ENCODE measurements at places on chromosomes 3 and 15. TPM values are rescaled to one million over a fixed set of nuclear protein-coding genes. Genes with fewer than 3 reads are reported as not detected.

DNA sequence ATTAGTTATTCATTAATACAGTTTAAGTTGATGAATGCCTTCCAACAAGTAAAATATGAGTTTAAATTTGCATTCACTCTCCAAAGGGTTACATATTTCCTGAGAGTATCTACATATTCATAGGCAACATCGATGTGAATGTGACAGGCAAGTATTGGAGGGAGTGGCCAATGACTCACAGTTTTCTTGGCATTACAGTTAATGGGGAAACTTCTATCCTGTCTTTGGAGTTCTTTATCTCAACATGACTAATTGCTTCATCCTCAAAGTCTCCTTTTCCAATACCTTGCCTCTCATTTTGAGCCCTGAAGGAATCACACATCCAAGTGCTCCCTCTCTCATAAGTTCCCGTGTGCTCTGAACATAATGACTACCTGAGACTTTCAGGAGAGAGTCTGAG is 439.7 kb upstream of the FRG2C start:
- DNase-seq: peak; percentile 1

DNA sequence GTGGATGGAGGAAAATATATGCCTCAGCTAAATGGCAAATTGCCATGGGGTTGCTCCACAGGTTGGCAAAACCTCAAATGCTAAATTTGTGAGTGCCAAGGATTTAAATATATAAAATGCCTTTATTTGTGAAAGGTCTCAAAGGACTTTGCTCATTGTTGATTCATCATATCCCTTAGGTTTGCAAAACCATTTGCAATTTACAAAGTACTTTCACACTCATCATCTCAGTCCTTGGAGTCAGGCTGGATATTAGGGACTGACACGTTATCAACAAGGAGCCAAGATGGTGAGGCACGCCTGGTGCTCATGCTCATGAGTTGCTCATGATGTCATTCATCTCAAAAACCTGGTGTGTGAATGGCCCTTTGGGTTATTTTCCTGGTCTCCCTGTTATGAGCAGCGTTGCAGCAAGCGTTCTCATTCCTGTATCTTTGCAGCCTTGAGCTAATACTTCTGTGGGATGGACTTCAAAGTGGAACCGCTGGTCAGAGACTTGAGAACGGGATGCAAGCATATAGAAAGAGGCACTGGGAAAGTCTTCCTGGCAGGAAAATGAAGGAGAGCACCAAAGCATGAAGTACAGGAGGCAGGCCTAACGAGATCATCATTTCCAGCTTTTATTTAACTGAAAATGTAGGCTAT is 66.0 kb downstream of the MYO1E start:
- DNase-seq: peak; percentile 80

DNA sequence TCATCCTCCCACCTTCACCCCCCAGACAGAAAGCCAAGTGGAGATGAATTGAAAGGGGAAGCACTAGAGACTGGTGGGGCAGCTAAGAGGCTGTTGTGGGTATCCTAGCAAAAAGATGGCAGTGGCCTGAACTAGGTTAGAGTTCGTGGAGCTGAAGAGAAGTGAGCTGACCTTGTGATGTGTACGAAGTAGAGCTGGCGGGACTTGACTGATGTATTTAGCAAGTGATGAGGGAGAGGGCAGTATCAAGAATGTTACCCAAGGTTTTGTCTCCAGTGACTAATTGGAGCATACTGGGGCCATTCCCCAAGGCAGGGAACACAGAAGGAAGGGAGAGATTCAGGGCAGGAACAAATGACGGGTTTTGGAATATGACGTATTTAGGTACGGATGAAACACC is 50.0 kb upstream of the CP start:
- no peak for DNase-seq

DNA sequence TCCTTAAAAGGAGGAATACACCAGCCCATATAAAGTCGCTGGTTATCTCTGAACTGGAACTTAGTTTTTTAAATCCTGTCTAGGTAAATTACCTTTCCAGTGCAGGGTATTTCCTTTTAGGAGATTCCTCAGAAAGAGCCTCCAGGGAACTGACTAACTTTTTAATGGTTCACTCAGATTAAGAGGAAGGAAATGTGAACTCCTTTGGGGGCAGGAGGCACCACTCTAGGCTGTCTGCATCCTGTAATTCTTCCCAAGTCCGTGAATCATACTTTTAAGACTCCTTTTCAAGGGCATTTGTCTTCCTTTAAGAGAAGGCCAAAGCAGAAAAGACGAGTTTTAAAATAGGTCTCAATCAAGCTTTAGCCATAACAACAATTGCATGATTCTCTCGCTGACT is 871.2 kb upstream of the NR2F2 start:
- no peak for DNase-seq

GPR160 gene
- total RNA-seq: 4.3 TPM

CRYGS gene
- total RNA-seq: 0.66 TPM

CHL1 gene
- not detected for total RNA-seq

CIDEC gene
- not detected for total RNA-seq
